Activated CD8-positive, alpha-beta memory T cell treated with anti-CD3 and anti-CD28 coated beads for 1 hour (primary cell): ENCODE measurements at places on chromosomes 12 and 14.

DNA sequence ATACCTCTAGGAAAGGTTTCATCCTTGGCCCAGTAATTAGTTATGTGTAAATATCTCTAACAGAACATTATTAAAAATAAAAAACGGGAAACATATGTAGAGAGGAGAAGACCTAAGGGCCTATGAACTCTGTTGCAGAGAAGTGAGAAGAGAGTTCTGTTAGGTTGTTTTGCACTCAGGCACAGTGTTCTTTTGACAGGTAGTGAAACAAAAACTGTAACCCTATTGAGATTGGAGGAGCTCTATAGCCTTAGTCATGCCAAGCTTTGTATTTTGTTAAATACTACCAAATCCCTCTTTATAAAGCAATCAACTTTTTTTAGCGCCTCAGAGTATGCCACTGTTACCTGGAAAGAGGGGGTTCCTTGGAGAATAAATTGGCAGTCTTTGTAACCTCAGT is 77.6 kb downstream of the CNTN1 start:
- DNase-seq = no peak

- DNase-seq = no peak
These were observed 11.2 kb downstream of the SPRING1 start for GRCh38 chr12:116726694-116727093.

- no peak for DNase-seq
These were observed 58.4 kb upstream of the BDKRB2 start for GRCh38 chr14:96146131-96146771.

DNA sequence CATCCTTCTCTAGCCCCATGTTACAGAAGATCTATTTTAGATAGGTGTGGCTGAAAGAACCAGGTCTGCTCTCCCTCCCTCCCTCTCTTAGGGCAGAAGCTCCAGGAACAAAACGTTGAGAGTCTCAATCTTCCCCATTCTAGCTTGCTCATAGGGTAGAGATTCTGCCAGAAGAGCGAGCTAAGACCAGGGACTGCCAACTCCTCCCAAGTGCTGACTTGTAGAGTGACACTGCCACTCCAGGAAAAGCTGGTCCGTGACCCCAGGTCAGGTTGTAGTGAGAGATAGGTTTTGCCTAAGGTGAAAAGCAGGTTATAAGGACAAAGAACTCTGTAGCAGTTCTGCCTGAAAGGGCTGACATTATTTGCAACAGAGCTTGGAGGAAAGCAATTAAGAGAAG is 73.4 kb downstream of the INSM2 start:
- DNase-seq = no peak

GRCh38 chr14:56659964-56660551 is 80.5 kb downstream of the TMEM260 start:
- no peak for DNase-seq
